Stimulated activated effector memory CD8-positive, alpha-beta T cell treated with anti-CD3 and anti-CD28 coated beads, Interleukin-12 subunit alpha, Interleukin-12 subunit beta, amount 100 ng/mL, for 72 hours (primary cell): ENCODE measurements at places on chromosomes 5 and 9.

- no peak for DNase-seq
Observed at GRCh38 chr9:121268598-121268850, 562 bp downstream of the GSN start.

- no peak for DNase-seq
Observed at GRCh38 chr9:78756813-78757510, 460.0 kb downstream of the PSAT1 start.

DNA sequence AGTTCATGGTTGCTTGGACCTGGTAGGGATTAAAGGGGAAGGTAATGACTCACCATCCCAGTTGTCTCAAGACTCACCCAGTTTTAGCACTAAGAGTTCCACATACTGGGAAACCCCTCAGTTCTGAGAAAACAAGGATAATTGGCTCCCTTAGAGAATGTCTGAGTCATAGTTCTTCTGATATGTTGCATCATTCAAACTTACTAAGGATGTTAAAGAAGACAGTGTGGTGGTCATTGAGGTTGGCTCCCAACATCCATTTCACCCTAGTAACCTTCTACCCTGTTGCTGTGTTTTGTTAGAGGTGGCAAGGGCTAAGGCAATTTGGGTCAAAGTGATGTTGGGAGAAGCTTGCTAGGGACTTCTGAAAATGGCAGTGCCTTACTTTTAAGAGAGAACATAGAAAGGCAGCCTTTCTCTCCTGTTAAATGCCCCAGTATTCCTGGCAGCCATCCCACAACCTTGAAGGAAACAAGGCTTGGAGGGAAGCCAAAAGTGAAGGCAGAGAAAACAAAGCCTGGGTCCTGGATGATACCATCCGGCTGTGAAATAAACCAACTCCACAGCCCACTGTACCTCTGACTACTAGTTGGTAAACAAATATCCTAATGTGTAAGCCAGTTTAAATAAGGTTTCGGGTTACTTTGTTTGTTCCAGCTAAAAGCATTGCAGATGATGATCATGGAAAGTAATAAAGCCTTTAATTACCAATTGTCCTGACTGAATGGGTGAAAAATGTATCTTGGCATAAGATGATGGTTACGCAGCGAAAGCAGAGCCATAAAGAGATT is 80.4 kb upstream of the ADAMTSL1 start:
- no peak for DNase-seq

GRCh38 chr5:36491856-36492255 is 114.5 kb upstream of the SLC1A3 start:
- DNase-seq = no peak

DNA sequence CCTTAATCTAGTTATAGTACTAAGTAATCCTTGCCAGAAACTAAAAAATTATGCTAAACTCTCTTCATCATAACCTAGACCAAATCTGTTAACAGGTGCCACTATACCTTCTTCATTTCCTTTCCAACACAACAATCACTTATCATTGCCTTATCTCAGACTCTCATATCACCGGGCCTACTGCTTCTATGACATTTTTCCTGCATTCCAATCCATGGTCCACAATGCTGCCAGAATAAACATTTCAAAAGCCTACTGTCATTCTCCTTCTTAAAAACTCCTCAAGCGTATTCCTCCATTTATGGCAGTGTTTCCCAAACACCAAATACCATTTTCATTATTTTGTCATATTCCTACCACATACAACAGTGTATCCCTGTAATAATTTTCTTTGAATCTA is 6.5 kb downstream of the PPP6C start:
- DNase-seq = no peak

GRCh38 chr9:124392254-124392870 is 22.9 kb downstream of the PSMB7 start:
- no peak for DNase-seq

- DNase-seq = no peak
Observed at GRCh38 chr9:98412101-98412842, 156.8 kb upstream of the TBC1D2 start.

DNA sequence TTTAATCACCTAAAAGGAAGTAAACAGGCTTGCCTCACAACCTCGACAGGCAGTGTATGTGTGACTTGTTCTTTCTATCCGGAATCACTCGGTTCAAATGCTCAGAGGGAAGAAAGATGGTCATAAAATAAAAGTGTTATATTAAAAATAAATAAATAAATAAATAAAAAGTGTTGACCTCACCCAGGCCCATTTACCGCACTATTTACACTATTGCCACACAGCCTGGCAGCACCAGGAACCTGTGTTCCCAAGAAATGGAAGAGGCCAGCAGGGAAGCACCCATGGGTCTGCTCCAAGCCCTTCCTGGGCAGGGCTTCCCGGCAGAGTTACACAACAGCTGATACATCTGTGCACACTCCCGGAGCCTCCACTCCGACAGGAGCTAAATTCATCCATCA is 127.9 kb downstream of the EFNA5 start:
- DNase-seq = no peak

DNA sequence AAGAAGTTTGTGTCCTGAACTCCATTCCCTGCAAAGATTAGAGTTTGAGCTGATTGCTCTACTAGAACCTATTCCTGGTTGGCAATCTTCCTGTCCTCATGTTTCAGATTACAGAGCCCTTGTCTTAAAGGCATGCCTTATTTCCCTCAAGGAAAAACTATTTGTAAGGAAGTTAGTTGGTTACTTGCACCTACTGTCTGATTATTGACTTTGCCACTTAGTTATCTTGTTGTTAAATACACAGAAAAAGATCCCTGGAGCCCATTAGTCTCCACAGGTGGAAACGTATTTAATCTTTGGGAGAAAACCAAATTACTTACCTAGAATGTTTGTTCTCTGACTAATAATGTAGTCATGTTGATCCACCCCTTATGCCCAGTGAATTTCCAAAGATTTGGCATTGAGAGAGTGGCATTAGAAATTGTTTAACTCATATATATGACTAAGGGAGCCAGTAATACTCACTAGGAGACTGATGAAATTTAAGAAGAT is 132.3 kb upstream of the ELL2 start:
- no peak for DNase-seq

- DNase-seq = no peak
Observed at GRCh38 chr5:33995865-33996264, 11.4 kb upstream of the SLC45A2 start.

DNA sequence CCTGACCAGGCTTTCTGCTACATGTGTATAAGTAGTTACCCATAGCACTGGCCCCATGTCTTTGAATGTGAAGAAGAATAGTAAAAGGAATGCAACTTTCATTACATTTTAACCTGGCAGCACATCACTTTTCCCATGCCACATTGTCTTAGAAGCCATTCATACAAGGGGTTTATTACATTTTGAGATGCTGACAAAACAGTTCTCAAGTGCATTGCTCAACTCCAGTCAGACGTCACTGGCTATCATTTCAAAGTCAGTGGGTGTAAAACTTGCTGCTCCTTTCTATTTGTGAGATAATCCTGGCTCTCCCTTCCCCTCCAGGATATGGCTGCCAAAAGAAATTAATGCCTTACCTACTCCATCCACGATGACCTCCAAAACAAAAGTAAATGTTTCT is 97.0 kb upstream of the VCAN start:
- DNase-seq = no peak

DNA sequence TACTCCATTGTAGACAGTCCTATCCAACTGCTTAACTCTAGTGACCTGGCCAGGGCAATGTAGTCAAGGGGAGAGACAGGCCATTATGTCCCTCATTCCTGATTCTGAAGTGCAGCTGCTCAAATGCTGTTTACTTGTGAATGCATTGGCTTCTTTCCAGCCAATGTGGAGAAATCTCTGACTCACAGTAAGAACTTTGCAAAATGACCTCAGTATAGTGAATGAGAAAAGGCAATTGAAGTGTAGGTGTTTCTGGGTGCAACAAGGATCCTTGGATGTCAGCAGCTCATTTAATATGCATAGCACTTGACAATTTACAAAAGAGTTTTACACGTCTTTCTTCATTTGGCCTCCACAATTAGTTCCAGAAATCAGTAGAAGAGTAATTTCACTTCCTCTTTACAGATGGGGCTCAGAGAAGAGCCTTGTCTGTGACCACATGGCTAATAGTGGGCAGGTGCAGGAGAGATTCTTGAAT is 367.2 kb downstream of the OSTF1 start:
- no peak for DNase-seq

- DNase-seq = no peak
Observed at GRCh38 chr9:128979111-128979510, 31.6 kb downstream of the NUP188 start.

DNA sequence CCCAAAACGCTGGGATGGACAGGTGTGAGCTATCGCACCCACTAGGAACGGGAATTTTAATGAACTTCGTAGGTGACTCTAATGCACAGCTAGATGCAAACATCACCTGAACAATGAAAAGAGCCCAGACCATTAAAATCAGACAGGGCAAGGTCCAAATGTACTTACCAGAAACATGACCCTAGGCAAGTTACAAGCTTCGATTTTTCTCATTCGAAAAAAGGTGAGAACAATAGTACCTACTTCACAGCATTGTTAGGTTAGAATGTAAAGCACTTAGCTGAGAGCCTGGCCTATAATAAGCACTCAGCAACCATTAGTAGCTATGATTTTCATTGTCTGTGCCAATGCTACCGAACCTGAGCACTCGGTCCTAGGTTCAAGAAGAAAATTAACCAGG is 5.8 kb upstream of the KLHL3 start:
- no peak for DNase-seq

DNA sequence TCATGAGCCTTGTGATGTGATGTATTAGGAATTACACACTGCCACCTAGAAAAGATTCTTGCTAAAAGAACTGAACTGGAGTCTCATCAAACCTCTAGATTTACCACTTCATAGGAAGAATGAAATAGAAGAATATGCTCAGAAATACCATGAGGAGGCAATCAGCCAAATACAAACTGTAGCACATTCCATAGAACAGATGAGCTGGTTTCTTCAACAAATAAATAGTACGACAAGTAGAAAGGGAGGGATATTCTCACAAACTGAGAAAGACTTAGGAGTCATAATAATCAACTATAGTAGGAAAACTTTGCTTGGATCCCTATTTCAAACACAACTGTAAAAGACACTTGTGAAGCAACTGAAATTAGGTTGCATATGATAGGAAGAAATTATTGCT is 15.4 kb downstream of the PLGRKT start:
- no peak for DNase-seq

DNA sequence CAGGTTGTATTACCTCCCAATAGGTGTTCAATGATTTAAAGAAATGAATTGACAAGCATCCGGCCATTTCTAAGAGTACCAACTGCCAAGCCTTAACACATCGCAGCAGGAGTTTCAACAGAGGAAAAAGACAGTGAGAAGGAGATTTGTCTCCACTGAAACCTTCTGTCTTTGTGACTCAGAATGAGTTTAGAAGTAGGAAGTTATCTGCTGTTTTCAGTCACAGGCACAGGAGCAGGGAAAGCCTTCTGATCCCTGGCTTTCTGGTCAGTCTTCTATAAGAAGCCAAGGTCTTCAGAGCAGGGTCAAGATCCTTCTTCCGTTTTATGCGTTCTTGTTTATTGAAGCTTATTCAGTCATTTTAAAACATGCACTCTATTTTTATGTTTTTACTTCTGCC is 390.7 kb upstream of the PCSK5 start:
- DNase-seq = no peak

DNA sequence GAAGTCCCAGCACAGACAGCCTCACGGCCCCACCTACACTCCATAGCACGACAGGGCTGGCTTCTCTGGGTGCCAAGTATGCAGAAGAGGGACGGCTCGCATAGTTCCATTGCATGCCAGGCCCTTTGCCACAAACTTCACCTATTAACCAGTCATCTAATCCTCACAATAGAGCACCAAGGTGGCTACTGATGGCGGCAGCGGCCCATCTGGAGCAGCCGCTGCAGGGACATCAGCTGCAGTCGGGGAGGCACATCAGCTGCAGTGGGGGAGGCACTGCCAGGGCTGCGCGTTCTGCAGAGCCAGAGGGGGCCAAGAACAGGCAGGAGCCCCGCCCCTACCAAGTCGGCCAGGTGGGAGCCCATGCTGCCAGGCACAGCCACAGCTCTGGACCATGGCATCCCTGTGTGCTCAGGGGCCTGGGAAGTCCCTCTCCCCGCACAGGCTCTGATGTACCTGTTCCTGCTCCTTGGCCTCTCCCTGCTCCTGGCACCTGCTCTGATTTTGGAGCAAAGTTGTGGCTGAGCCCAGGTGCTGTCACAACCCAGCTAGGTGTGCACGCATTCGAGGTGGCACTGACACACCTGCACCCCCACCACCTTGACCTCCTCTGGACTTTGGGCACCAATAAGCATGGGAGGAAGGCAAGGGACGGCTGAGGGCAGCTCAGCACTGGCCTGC is 61.5 kb upstream of the SYNPO start:
- no peak for DNase-seq

DNA sequence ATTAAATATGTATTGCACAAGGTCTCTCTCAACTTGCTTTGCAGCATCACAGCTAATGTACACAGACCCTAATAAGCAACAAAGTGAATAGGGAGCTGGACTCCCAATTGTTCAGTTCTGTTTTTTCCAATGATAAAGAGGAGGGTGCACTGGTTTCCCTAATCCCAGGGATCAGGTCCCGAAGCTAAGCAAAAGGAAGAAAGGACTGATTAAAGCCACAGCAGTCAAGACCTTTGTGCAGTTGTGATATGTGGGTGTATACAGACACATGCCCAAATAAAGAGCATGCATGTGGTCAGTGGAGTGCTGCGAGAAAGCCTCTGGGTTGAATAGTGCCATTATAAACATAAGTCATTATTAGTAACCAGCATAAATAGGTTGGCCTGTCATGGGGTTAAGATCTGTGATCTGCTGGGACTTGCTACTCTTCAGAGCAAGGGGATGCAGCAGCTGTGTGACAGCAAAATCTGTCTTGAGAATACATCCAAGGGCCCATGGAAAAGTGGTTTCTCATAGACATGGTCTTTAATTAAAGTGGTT is 1863.1 kb upstream of the WWC1 start:
- DNase-seq = no peak

- no peak for DNase-seq
Observed at GRCh38 chr9:19754921-19755320, 33.9 kb downstream of the SLC24A2 start.

DNA sequence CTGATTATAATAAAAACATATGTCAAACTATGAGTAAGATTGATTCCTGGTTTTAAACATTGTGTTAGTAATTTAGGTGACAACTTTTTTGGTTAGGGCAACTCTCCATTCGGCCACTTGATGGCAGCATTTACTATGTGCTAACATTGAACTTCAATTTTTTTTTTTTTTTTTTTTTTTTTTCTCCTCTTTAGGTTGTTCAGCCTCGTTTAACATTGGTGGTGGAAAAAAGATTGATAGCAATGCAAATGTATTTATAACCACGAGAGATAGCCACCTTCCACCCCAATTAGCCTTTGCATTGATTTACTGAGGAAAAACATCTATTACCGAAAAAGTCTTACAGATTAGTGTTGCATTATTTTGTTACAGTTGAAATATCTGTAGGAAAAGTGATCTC is 159.1 kb downstream of the CSNK1G3 start:
- DNase-seq = peak; percentile 54

- DNase-seq = no peak
Observed at GRCh38 chr9:137313326-137313936, 11.4 kb upstream of the NRARP start.
